Uterus (tissue), 4 donors: ENCODE measurements at places on chromosomes 13 and 19. TPM values are rescaled to one million over a fixed set of nuclear protein-coding genes. Genes with fewer than 3 reads are reported as not detected.
A peak's percentile ranks its signal among the peaks of the same experiment; 100 is the strongest.

- peak; percentile 40 for DNase-seq
- H3K27me3 ChIP-seq: no peaks in the 10 kb centered on the region
- peak overlapping the region; percentile 46 for H3K27ac ChIP-seq
- no peaks in the 10 kb centered on the region for H3K4me1 ChIP-seq
Observed at GRCh38 chr19:16886305-16886880, 2.4 kb upstream of the F2RL3 start.

DNA sequence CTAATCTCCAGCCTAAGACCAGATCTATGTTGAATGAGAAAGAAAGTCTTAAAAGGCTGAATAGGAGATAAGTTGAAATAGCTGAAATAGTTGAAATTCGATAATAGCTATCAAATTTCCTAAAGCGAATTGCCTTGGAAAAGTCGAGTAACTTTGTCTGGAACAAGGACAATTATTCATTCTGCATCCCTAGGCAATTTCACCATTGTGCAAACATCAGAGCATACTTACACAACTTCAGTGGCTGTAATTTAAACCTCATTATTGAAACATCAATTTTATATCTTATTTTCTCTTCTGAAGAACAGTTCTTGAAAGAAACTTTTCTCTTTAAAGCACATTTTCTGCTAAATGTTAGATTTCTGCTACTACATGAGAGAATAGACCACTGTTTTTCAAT, 13.6 kb downstream of the TNFSF13B start:
- no peak overlapping the region for H3K27ac ChIP-seq
- H3K4me3 ChIP-seq: no peak overlapping the region
- H3K4me1 ChIP-seq: no peaks in the 10 kb centered on the region
- no peak for DNase-seq
- H3K36me3 ChIP-seq: no peaks in the 10 kb centered on the region
- H3K27me3 ChIP-seq: no peaks in the 10 kb centered on the region

DNA sequence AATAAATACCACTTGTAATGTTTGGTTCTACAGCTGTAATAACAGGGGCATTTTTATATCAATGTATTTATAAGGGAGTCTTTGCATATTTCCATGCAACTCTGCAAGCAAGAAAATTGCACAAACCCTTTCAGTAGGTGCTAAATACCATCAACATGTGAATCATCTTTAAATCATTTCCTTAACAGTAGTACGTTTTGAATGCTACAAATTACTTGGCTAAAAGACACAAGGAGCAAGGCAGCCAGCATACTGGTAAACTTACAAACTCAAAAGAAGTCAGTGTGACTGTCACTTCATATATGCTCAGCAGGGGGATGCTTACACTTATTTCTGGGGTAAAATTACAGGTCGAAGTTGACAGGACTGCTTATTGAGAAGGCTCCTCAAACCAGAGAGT, 402.4 kb downstream of the EFNB2 start:
- no peak for DNase-seq
- H3K36me3 ChIP-seq: no peaks in the 10 kb centered on the region
- no peak overlapping the region for H3K27ac ChIP-seq
- no peak overlapping the region for H3K4me3 ChIP-seq
- no peaks in the 10 kb centered on the region for H3K27me3 ChIP-seq
- no peaks in the 10 kb centered on the region for H3K4me1 ChIP-seq

The SLC27A5 gene
- 3.8 TPM for total RNA-seq

The FFAR1 gene
- not detected for total RNA-seq

The CELF5 gene
- total RNA-seq: 0.73 TPM

DNA sequence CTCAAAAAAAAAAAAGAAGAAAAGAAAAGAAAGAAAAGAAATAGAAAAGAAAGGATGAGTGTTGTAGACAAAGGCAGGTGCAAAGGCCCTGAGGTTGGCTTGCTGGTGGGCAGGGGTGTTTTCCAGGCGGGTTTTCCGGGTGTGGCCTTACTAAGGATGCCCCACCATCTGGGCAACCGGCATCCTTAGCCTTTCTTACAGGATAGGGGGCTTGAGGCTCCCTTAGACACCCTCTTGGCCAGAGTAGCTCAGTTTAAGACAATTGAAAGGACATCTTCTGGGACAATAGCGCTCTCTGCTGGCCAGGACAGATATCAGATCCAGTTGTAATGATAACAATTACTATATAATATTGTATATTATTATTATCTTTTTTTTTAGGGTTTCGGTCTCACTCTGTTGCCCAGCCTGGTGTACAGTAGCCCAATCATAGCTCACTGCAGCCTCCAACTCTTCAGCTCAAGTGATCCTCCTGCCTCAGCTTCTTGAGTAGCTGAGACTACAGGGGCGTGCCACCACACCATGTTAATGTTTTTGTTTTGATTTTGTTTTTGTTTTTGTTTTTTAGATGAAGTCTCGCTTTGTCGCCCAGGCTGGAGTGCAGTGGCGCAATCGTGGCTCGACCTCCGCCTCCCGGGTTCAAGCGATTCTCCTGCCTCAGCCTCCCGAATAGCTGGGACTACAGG, 1.4 kb upstream of the QTRT1 start:
- no peak for DNase-seq
- no peak overlapping the region for H3K27ac ChIP-seq
- H3K27me3 ChIP-seq: no peaks in the 10 kb centered on the region
- peaks cover 6% of the 10 kb centered on the region for H3K4me1 ChIP-seq

The ZNF836 gene
- 31.5 TPM for total RNA-seq

GRCh38 chr19:1459479-1459878, 9.6 kb downstream of the APC2 start:
- H3K36me3 ChIP-seq: no peaks in the 10 kb centered on the region
- H3K27ac ChIP-seq: no peak overlapping the region
- H3K4me1 ChIP-seq: no peaks in the 10 kb centered on the region
- no peak for DNase-seq
- no peak overlapping the region for H3K4me3 ChIP-seq

The MBD3L2 gene
- total RNA-seq: not detected

DNA sequence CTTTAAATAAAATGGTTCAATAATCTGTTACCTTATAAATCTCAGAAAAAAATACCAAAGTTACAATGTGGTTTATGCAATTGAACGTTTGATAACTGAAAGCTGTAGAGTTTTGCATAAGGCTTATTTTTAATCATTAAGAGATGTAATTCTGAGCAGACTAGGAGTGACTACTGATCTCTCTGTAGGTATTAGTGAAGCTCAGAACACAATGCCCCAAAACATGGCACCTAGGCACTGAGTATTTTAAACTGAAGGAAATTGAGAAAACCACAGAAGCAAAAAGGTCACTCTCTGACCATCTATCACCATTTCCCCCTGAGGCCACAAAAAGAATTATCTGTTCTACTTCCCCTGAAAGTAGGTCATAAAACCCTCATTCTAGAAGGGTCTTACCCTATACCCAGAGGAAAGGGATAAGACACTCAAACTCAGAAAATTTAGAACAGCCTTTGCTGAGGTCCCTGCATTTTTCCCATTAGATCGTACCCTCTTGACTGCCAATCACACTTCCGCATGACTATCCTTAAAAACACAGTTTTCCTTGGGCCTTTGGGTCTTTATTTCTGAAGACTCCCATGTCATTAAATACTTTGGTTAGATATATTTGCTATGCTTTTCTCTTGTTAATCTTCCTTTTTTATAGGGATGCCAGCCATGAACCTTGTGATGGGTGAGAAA, 158.1 kb downstream of the PCDH9 start:
- no peak overlapping the region for H3K27ac ChIP-seq
- no peaks in the 10 kb centered on the region for H3K27me3 ChIP-seq
- DNase-seq: no peak
- no peak overlapping the region for H3K4me3 ChIP-seq

DNA sequence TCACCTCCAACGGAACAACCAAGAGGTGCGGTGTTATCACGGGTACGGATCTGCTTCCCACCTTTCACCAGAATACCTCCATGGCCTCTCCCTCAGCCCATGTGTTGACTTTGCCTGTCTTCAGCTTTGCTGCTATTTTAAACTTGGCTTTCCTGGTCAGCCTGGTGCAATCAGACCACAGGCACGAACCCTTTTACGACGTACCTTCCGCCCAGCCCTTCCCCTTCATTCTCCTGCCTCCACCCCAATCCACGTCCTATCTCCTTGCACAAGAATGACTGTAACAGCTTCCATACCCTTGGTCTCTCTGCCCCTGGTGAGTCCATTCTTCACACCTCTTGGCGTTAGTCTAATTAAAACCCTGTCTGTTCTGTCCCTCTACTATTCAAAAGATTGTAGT, 431.7 kb downstream of the EFNB2 start:
- H3K27ac ChIP-seq: no peak overlapping the region
- DNase-seq: no peak
- H3K27me3 ChIP-seq: no peaks in the 10 kb centered on the region

DNA sequence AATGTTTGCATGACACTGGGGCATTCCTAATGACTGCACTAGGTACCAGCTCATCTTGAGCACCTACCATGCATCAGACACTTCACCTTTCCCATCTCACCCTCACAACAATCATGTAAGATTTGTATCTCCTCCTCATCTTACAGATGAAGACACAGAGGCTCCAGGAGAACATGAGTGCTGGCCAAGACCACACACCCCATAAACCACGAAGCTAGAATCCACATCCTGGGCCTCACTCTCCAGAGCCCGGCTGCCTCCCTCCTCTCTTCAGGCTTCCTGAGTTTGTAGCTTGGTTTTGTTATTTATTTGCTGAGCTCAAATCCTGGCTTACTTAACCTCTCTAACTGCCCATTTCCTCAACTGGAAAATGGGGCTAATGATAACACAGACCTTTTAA, 25.9 kb downstream of the FAM216B start:
- H3K36me3 ChIP-seq: no peaks in the 10 kb centered on the region
- no peak overlapping the region for H3K4me3 ChIP-seq
- no peaks in the 10 kb centered on the region for H3K27me3 ChIP-seq
